ENCODE measurements at places on chromosomes 12 and 14. TPM values are rescaled to one million over a fixed set of nuclear protein-coding genes. Genes with fewer than 3 reads are reported as not detected.

GRCh38 chr14:96422992-96423391 is 31.1 kb downstream of the AK7 start:
- DNase-seq = no peak
- H3K27me3 ChIP-seq = peaks cover 1% of the 10 kb centered on the region
- no peaks in the 10 kb centered on the region for H3K36me3 ChIP-seq
- H3K4me3 ChIP-seq = no peak overlapping the region
- H3K4me1 ChIP-seq = no peaks in the 10 kb centered on the region
- H3K27ac ChIP-seq = no peak overlapping the region

GRCh38 chr12:119178544-119179334 is at the start of gene HSPB8:
HSPB8 (plus strand) TSS chr12:119178931; CDS start chr12:119179313, 382 bp downstream.
- peak; percentile 98 for DNase-seq
- no peaks in the 10 kb centered on the region for H3K36me3 ChIP-seq
- peak within 1 kb of the TSS; percentile 95 for H3K4me3 ChIP-seq
- H3K27me3 ChIP-seq = no peaks in the 10 kb centered on the region

- no peak for DNase-seq
- no peaks in the 10 kb centered on the region for H3K27me3 ChIP-seq
- no peak overlapping the region for H3K27ac ChIP-seq
- H3K36me3 ChIP-seq = no peaks in the 10 kb centered on the region
- H3K4me3 ChIP-seq = no peak overlapping the region
- H3K4me1 ChIP-seq = no peaks in the 10 kb centered on the region
Measured at GRCh38 chr12:72694193-72694592, 422.0 kb downstream of the TRHDE start.

DNA sequence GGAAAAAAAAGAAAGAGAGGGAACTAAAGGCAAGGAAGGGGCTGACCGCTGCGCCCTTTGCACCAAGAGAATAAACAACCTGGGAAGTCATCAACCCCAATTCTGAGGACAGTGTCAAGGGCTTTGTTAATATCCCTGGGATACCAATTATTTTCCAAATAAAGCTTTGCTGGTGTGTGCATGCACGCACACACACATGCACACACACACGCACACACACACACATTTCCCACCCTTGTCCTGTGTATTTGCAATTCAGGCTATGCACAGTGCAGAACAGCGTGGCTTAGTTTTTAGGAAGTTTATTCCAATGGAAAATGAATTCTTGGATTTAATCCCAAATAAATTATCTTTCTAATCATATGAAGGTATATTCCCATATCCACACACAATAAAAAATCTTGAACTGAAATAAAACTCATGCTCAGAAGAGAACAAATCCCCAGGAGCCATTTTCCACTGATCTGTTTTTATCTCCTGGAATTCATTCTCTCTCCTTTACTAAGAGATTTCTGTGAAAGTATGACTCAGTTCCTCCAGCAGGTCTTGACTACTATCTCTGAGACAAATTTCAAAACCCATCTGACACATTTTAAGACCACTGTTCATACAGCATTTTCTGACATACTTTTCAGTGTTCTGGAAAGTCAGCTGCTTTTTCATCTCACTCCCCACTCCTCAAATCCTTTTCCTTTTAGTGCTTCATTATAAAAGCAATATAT is 334.4 kb upstream of the ATP2B1 start:
- no peaks in the 10 kb centered on the region for H3K36me3 ChIP-seq
- no peaks in the 10 kb centered on the region for H3K4me1 ChIP-seq
- H3K4me3 ChIP-seq = no peak overlapping the region
- no peaks in the 10 kb centered on the region for H3K27me3 ChIP-seq
- DNase-seq = no peak
- H3K27ac ChIP-seq = no peak overlapping the region

DNA sequence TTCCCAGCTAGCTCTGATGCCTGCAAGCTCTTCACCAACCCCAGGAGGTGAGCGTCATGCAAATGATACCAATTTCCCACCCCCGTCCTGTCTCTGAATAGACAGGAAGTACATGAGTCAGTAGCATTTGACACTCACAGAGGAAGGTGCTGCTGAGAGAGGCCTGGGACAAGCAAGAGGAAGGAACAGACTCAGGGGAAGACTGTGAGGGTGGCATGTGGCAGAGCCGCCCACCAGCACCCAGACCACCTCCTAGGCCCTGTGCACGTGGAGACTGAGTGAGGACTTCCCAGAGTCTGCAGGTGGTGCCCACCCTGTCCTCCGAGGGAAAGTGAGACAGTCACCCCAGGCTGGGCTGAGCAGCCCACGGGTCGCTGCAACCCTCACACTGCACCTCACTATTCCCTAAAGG is 199.5 kb upstream of the SFSWAP start:
- no peaks in the 10 kb centered on the region for H3K4me1 ChIP-seq
- no peak overlapping the region for H3K27ac ChIP-seq
- no peaks in the 10 kb centered on the region for H3K27me3 ChIP-seq
- no peak overlapping the region for H3K4me3 ChIP-seq
- no peak for DNase-seq
- H3K36me3 ChIP-seq = no peaks in the 10 kb centered on the region

GRCh38 chr14:94412671-94413638 is 24.6 kb upstream of the SERPINA1 start:
- H3K27ac ChIP-seq = no peak overlapping the region
- H3K4me1 ChIP-seq = no peaks in the 10 kb centered on the region
- H3K36me3 ChIP-seq = no peaks in the 10 kb centered on the region
- no peak for DNase-seq
- H3K27me3 ChIP-seq = no peaks in the 10 kb centered on the region
- no peak overlapping the region for H3K4me3 ChIP-seq

DNA sequence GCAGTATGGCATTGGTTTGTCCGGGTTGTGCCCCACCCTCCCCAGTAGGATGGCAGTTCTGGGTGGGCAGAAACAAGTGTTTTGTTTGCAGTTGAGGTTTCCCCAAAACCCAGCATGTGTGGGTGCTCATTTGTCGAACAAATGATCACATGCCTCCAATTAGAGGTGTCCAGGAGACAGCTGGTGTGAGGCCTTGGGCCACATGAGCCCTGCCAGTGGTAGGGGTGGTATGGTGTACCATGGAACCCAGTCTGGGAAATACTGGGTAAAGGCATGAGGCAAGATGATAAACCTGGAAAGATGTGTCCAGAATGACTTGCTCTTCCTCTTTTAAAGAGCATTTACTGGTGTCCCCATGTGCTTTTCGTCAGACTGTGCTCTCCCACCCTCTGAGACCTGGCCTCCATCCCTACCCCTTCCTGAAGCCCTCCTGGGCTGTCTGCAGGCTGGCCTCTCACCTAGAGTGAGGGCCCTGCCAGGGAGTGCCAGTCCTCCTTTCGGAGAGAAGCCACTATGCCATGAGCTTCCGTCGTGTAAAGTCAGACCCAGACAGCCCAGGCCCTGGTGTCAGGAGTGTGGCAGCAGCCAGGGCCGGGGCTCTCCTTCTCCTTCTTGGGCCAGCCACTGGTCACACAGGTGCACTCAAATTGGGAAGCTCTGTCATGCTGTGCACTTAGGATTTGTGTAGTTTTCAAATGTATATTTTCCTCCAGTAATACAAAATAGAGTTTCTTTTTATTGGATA is 17.6 kb downstream of the ANKRD9 start:
- H3K36me3 ChIP-seq = no peaks in the 10 kb centered on the region
- H3K27ac ChIP-seq = no peak overlapping the region
- no peaks in the 10 kb centered on the region for H3K4me1 ChIP-seq
- H3K4me3 ChIP-seq = no peak overlapping the region

- no peaks in the 10 kb centered on the region for H3K4me1 ChIP-seq
- no peak for DNase-seq
- no peaks in the 10 kb centered on the region for H3K27me3 ChIP-seq
- no peak overlapping the region for H3K27ac ChIP-seq
- no peak overlapping the region for H3K4me3 ChIP-seq
- H3K36me3 ChIP-seq = no peaks in the 10 kb centered on the region
Measured at GRCh38 chr14:77554816-77555599, 56.4 kb upstream of the ISM2 start.

DNA sequence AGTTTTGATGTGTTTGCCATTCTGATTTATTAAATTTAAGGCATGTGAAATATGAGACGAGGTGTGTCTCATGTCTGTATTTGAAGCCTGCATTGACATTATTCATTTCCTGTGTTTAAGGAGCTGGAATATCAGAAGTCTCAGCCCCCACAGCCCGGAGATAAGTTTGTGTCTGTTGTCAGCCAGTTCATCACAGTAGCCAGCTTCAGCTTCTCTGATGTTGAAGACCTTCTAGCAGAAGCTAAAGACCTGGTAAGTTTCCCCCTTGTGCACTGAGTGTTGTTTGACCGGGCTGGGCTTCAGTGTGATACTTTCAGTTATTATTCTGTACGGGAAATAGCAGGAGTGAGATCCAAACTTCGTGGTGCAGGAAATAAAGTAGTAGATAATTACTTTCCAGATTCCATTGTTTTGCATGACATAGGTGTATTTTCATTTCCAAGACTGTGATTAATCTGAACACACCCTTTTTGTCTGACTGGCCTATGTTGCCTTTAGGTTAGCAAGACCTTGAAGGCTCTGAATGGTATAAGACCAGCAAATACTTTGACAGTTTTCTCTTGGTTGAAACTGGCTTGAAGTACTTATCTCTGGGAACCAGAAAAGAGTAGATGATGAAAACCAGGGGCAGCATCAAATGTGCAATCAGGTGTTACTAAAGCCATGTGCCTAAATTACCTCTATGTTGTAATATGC is 101.5 kb downstream of the GPR135 start:
- H3K27me3 ChIP-seq = no peaks in the 10 kb centered on the region
- H3K4me3 ChIP-seq = no peak overlapping the region
- no peak for DNase-seq
- peak overlapping the region; percentile 14 for H3K27ac ChIP-seq
- H3K36me3 ChIP-seq = no peaks in the 10 kb centered on the region

DNA sequence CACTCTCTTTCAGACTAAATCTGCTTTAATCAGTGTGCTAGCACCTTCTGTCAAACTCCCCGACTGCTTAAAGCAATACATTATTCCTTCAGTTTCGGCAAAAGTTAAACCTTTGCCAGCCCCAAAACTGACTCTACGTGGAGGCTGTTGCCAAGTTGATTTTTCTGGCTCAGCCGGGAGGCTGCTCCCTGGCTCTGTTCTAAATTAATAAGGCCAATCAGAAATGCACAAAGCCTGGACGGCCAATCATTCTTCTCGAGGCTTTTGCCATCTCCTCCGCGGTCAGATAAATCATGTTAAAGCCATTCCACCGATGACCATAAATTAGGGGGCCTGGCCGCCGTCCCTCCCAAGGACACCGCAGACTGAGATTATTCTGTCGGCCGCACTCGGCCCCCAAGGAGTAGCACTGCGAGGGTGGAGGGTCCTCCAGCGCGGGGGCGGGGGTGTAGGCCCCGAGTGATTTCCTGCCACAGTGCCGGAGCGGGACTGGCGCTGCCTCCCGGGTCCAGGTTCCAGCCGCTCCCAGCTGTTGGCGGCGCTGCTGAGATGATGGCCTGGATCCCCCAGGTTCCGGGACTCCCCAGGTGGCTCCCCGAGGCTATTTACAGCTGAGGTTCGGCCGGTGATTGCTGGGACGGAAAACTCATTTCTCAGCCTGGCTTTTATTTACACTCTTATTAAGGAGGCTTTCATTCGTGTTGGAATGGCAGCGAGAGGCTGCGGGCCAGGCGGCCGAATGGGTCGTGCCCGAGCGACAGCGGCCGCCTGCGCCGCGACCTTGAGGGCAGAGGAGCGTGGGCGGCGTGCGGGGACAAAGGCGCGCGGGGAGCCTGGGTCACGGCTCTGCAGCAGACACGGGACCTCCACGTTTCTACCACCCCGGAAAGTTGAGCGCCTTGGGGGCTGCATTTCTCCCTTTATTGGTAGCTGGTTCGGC is 165.1 kb downstream of the MON2 start:
- H3K36me3 ChIP-seq = no peaks in the 10 kb centered on the region
- H3K27me3 ChIP-seq = no peaks in the 10 kb centered on the region
- H3K27ac ChIP-seq = no peak overlapping the region
- DNase-seq = peak; percentile 87
- peak overlapping the region; percentile 58 for H3K4me3 ChIP-seq

DNA sequence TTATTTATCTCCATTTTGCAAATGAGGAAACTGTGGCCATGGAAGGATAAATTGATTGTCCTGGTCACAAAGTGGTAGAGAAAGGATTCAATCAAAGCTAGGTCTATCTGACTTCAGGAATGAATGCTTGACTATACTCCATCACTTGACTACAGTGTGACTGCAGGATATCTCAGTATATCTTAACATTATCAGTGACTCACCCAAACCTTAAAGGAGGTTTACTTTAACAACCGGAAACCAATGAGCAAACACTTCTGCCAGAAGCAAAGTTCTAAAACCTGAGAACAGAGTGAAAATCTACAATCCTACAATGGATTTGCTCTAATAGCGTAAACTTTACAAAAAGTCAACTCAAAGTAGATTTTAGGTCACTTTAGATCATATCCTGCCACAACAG is 277.0 kb downstream of the CEP128 start:
- DNase-seq = no peak
- H3K27ac ChIP-seq = no peak overlapping the region
- no peaks in the 10 kb centered on the region for H3K36me3 ChIP-seq
- H3K4me1 ChIP-seq = no peaks in the 10 kb centered on the region

DNA sequence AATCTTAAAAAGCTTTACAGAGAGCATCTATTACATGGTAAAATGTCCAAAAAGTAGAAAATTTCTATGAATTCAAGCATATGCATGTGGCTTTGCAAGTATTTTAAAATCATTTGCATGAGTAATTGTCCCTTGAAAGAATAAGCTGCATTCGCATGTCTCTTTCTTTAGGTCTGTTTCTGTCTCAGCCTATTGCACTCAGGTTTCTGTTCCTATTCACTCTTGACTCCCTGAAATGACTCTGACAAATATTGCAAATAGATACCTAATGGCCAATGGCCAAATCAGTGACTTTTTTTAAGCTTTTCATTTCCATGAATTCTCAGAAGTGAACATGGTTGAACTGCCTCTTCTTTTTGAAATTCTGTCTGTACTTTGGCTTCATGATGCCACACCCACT is 6.4 kb upstream of the TTC8 start:
- no peak for DNase-seq
- H3K4me1 ChIP-seq = no peaks in the 10 kb centered on the region
- no peaks in the 10 kb centered on the region for H3K27me3 ChIP-seq
- H3K4me3 ChIP-seq = no peak overlapping the region

DNA sequence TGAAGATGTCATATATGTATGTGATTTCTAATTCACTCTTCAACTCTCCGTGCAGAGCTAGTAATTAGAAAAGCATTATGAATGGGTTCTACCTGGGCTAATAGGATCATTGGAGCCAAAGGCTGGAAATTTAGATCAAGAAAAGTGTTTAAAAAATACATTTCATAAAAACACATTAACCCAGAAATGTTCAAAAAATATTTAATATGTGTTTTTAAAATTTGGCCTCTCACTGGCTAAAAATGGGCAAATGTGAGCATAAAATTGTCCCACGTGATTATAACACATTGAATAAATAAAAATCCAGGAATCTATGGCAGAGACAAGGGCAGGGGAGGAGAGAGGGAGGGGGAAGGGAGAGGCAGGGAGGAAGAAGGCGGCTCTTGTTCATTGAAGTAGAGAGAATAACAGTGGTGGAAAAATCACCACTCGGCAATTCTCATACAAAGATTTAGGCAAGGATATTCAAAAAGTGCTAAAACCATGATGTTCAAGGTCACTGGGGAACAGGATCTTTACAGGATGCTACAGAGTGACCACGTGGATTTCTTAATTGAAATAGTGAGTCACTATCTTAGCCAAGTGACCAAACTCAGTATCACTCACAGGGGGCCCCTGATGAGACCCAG is 38.8 kb downstream of the FBXO21 start:
- no peak overlapping the region for H3K27ac ChIP-seq
- H3K4me3 ChIP-seq = no peak overlapping the region
- no peaks in the 10 kb centered on the region for H3K4me1 ChIP-seq
- no peaks in the 10 kb centered on the region for H3K36me3 ChIP-seq
- no peak for DNase-seq

FOXM1 gene
- total RNA-seq = 0.84 TPM

ZDHHC22 gene
- not detected for total RNA-seq

TMTC2 gene
- 5.7 TPM for total RNA-seq

TXNDC16 gene
- 10.2 TPM for total RNA-seq

SYCP3 gene
- 0.65 TPM for total RNA-seq

PELI2 gene
- 19.7 TPM for total RNA-seq
